Activated naive CD4-positive, alpha-beta T cell (primary cell): ENCODE measurements at places on chromosomes 16 and 17.

- DNase-seq = no peak
These were observed 525.2 kb upstream of the PSMD7 start for GRCh38 chr16:73771196-73772064.

GRCh38 chr16:30949650-30950515 is 1.0 kb downstream of the ORAI3 start:
- DNase-seq = peak; percentile 17

GRCh38 chr16:72468582-72468981 is 296.6 kb upstream of the PMFBP1 start:
- no peak for DNase-seq

GRCh38 chr17:10814075-10814474 is 10.2 kb upstream of the TMEM238L start:
- DNase-seq = no peak

DNA sequence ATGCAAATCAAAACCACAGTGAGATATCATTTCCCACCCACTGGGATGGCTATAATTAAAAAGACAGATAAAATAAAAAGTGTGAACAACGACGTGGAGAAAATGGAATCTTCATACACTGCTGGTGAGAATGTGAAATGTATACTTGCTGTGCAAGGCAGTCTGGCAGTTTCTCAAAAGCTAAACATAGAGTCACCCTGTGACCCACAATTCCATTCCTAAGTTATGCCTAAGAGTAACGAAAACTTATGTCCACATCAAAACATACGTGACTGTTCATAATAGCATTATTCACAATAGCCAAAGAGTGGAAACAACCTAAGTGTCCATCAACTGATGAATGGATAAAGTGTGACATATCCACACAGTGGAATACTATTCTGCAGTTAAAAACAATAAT is 38.1 kb upstream of the VPS4A start:
- DNase-seq = no peak

DNA sequence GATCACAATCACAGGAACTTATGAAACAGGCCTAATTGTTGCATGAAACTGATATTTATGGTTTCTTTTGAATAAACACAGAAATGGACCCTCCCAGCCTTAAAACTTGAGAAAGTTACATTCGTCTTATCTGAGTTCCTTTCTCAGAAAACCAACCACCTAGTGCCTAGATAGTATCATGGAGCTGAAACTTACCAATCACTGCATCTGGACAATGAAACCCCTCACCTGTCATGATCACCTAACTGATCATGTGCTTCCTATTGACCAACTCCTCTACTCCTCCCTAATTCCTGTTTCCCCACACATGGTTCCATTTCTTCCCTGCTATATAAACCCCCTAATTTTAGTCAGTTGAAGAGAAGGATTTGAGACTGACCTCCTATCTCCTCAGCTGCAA is 216.1 kb downstream of the SLC39A11 start:
- no peak for DNase-seq

DNA sequence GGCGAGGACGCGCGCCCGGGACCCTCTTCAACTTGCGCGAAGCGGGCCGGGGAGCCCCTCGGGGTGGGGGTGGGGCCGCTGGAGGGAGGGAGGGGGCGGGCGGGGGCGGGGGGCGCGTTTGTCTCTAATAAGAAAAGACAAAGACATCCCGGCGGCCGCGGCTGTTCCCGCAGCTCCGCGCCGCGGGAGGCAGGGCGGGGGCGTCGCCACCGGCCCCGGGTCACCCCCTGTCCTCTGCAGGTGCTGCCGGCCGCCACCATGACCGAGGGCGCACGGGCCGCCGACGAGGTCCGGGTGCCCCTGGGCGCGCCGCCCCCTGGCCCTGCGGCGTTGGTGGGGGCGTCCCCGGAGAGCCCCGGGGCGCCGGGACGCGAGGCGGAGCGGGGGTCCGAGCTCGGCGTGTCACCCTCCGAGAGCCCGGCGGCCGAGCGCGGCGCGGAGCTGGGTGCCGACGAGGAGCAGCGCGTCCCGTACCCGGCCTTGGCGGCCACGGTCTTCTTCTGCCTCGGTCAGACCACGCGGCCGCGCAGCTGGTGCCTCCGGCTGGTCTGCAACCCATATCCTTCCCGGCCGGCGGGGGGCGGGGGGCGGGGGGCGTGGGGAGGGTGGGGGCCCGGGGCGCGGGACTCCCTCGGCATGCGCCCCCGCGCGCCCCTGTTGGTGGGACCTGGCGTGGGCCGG is 714 bp downstream of the CACNA1H start:
- DNase-seq = no peak

GRCh38 chr17:65772989-65773388 is 211.5 kb upstream of the AXIN2 start:
- no peak for DNase-seq

GRCh38 chr16:48535369-48535787 is 74.6 kb downstream of the N4BP1 start:
- DNase-seq = no peak

DNA sequence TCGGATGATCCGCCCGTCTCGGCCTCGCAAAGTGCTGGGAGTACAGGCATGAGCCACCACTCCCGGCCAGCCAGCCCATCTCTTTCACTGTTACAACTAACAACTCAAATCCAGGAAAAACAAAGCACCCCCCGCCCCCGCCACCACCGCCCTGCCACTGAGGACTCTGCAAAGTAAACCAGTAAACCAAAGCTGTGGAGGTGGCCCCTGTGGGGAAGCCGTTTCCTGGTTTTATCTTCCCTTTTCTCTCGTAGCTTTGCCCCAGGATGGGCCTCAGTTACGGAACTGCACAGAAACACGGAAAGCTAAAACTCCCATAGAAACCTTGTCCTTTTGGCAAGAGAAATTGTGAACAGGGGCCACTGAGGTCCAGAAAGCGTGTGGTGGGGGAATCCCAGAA is 17.5 kb downstream of the CHMP6 start:
- no peak for DNase-seq

GRCh38 chr16:80994451-80994850 is 12.2 kb downstream of the CMC2 start:
- DNase-seq = no peak

- DNase-seq = no peak
These were observed 14.9 kb upstream of the B4GALNT2 start for GRCh38 chr17:49117587-49118230.

DNA sequence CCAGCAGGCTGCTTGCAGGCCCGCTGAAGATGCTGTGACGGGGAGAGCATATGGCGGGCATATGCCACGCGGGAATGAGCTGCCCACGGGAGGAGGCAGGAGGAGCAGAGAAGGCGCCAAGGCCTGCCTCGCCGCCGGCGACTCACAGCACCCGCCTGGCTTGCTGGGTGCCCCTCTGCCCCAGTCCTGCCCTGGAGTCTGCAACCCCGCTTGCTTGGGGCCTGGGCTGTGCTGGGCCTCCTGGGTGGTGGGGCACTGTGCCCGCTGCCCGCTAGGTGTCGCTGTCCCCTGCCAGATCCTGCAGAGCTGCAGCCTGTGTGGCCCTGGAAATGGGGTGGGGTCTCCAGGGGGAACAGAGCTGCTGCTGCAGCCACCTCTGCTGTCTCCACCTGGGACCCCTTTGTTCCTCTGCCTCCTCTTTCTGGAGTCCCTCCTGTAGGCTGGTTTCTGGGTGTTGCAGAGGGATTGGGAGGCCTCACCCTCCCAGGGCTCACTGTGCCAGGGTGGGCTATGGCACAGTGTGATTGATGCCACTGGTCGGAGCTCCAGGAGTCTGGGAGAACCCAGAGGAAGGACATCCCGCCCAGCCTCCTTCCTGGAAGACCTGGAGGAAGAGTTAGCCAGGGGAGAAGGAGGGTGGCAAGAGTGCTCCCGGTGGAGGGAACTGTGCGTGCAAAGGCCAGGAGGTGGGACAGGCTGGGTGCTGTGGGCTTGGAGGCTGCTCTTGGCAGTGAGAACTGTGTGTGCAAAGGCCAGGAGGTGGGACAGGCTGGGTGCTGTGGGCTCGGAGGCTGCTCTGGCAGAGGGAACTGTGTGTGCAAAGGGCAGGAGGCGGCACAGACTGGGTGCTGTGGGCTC is 141.0 kb upstream of the CIBAR2 start:
- DNase-seq = peak; percentile 52

- DNase-seq = no peak
These were observed 2.4 kb downstream of the HIC1 start for GRCh38 chr17:2057175-2057759.

DNA sequence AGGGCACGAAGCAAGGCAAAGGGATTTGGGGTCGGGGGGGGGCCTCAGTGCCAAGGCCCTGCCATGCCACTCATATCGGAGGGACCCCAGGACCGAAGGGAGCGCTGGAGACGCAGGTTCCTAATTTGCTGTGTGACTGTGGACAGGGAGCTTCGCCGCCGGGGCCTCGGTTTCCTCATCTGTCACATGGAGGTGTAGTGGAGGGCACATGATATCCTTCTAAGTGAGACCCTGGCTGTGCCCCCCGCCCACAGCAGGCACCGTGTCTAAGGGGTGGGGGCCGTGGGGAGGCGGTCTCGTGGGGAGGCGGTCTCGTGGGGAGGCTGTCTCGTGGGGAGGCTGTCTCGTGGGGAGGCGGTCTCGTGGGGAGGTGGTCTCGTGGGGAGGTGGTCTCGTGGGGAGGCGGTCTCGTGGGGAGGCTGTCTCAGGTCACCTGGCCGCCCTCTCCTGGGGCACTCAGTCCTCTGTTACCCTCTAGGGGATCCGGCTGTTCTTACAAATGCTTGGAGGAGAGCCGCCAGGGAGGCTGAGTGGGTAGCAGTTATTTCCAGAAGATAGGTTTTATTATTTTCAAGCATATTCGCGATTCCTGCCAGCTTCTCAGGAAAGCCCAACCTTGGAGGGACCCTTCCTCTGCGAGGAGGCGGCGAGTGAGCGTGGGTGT is 205.0 kb downstream of the NTN1 start:
- DNase-seq = no peak

DNA sequence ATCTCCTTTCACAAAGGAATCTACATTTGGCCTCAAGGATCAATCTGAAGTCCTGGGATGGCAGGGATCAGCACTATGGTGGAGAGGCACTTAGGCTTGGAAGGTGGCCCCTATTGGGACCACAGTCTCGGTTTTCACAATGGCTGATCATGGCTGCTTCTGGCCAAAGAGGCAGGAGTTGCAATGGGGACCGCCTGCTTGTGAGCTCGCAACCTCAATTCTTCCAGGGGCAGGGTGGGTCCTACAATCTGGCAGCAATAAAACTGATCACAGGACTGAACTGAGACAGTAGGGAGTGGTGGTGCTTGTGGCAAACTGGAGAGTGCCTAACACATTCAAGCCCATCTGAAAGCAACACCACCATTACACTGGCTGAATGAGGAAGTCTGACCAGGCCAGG is 83.1 kb downstream of the NETO2 start:
- DNase-seq = no peak

DNA sequence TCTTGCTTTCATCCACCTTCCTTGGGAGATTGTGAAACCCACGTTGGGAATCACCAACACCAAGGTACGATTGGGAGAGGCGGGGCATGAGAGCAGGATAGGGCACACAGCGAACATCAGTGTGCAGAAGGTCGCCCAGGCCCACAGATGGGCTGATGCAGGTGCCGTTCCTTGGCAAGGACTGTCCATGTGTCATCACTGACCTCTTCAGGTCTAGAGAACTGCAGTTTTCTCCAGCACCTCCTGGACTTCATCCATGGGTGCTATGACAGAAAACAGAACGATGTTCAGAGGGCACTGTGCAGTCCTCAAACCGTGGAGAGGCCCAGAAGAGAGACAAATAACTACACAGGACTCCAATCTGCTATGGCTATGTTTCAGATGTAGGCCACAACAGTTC is 23.9 kb upstream of the TAT start:
- no peak for DNase-seq

DNA sequence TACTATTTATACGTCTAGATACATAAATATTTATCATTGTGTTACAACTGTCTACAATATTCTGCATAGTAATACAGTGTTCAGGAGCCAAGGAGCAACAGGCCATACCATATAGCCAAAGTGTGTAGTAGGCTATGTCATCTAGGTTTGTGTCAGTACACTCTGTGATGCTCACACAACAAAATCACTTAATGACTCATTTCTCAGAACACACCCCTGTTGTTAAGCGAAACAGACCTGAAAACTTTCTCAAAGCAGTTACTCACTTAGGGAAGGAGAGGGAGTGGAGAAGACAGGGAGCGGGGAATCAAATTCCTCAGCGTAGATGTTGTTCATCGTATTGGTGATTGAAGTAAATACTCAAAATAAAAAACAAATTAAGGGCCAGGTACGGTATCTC is 269.5 kb downstream of the STX8 start:
- no peak for DNase-seq

DNA sequence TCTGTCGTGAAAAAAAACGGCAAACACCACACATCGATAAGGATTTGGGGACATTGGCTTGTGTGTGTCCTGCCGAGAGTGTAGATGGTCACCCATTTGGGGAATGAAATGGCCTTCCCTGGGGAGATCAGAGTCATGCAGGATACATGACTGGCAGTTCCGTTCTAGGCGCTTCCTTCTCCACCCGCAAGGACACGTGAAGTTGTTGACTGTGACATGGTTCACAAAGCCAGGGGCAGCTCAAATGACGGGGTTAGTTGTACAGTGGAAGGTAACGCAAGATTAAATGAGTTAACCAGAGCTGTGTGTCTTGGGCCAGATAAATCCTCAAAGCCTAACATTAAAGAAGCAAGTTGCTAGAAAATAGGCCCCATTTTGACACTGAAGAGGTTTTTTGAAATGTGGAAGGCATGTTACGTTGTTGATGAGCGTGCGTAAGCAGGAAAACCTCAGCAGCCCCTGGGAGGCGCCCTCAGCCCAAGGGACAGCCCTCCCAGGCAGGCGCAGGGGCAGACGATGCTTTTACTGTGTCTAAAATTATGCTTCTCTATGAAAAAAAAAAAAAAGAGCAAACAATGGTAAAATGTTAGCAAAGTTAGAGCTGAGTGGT is 35.9 kb upstream of the CHMP6 start:
- no peak for DNase-seq

- DNase-seq = no peak
These were observed 11.5 kb upstream of the PRSS54 start for GRCh38 chr16:58306327-58306726.

- DNase-seq = no peak
These were observed at the start of the genes CXCL16 and ZMYND15 for GRCh38 chr17:4739122-4740024. CXCL16 (minus strand) TSS chr17:4739928; CDS start chr17:4739339, 589 bp downstream. ZMYND15 (plus strand) TSS chr17:4739833; CDS start chr17:4740549, 716 bp downstream.

- no peak for DNase-seq
These were observed 103.1 kb downstream of the STX8 start for GRCh38 chr17:9472541-9472940.

DNA sequence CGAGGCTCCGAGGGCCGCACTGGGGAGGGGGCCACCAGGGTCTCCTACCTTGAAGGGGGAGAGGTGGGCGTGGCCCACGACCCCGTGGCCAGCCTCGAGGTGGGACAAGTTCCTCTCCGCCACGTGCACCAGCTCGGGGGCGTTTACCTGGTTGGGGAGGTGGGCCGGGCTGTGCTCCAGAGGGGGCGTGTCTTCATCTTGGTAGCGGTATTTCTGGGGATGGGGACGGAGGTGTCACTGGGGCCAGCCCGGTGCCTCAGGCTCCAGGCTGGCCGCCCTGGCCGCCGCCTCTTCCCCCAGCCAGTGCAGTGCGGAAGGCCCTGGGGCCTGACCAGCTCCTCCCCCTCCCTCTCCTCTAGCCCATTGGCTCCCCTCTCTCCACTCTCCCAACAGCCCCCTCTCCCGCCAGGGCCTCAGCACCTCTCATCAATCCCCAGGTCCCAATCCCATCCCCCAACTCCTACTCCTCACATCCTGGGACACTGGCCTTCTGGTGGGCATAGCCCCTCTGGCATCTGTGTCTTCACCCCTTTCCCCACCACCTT is 11.5 kb downstream of the DLG4 start:
- DNase-seq = no peak

GRCh38 chr17:12231355-12231682 is 210.6 kb downstream of the MAP2K4 start:
- no peak for DNase-seq

GRCh38 chr17:77526259-77526711 is 385.5 kb downstream of the SEC14L1 start:
- DNase-seq = no peak
